ENCODE measurements at places on chromosomes 4 and X.

GRCh38 chr4:81604683-81605218 lies 133.0 kb upstream of the RASGEF1B start:
- no peak overlapping the region for H3K4me3 ChIP-seq
- H3K4me1 ChIP-seq = peaks cover 8% of the 10 kb centered on the region
- no peak overlapping the region for H3K27ac ChIP-seq
- peak; percentile 51 for DNase-seq

DNA sequence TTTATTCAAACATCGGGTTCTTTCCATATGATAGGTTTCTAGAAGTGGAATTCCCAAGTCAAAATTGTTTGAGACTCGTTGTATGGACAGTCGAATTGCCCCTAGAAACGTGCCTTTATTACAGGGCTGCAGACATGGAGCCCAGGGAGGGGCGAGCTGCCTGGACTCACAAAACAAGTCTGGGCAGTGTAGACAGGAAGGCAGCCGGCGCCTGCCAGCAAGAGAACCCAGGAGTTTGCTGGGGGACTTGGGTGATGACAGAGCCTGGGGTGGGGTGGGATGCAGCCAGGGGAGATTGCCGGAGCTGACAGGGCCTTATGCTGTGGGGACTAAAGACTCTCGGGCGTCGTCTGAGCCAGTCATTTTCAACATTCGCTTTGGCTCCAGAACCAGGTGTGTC lies 107.4 kb upstream of the MSX1 start:
- no peak overlapping the region for H3K4me3 ChIP-seq
- no peaks in the 10 kb centered on the region for H3K27me3 ChIP-seq
- no peak for DNase-seq

DNA sequence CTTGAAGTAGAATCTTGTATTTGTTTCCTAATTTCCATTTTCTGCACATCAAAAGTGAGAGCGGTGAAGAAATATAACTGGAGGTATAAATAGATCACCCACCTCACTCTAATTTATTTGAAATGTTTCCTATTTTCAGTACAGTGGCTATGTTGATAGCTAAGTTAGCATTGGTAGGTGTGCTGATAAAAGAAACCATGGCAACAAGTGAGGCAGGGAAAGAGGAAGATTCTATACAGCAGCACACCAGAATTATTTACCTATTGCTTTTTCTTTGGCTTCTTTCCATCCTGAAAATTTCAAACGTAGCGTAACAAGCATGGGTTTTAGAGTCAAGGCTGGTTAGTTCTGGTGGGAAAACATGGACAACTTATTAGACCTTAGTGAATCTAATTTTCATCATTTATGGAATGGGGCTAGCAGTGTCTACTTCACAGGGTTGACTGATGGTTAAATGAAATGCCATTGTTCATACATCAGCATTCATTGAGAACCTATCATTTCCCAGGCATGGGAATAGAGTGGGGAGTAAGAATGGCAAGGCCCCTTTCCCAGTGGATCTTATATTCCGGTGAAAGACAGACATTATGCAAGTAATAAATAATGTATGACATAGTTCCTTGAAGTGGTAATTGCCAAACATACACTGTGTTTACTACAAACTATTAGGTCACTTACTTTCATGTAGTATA lies 30.6 kb upstream of the CTSO start:
- H3K36me3 ChIP-seq = no peaks in the 10 kb centered on the region
- no peak for DNase-seq
- no peak overlapping the region for H3K4me3 ChIP-seq
- H3K27ac ChIP-seq = no peak overlapping the region
- no peaks in the 10 kb centered on the region for H3K27me3 ChIP-seq
- no peaks in the 10 kb centered on the region for H3K4me1 ChIP-seq

- H3K4me3 ChIP-seq = no peak overlapping the region
- H3K4me1 ChIP-seq = no peaks in the 10 kb centered on the region
- no peaks in the 10 kb centered on the region for H3K36me3 ChIP-seq
- no peak for DNase-seq
These were observed 57.7 kb upstream of the ATXN3L start for GRCh38 chrX:13377550-13377934.

GRCh38 chrX:106300239-106300638 lies 132.1 kb downstream of the PWWP3B start:
- no peak overlapping the region for H3K4me3 ChIP-seq
- no peaks in the 10 kb centered on the region for H3K4me1 ChIP-seq
- no peaks in the 10 kb centered on the region for H3K36me3 ChIP-seq
- no peak overlapping the region for H3K27ac ChIP-seq
- no peaks in the 10 kb centered on the region for H3K27me3 ChIP-seq

GRCh38 chr4:183287309-183287659 lies 32.8 kb downstream of the CLDN22 start:
- no peak for DNase-seq
- no peak overlapping the region for H3K4me3 ChIP-seq
- H3K36me3 ChIP-seq = peaks cover 12% of the 10 kb centered on the region

Data from mesendoderm (in vitro differentiated cells).